Fibroblast of skin of back (primary cell): ENCODE measurements at places on chromosomes 1 and 21.

DNA sequence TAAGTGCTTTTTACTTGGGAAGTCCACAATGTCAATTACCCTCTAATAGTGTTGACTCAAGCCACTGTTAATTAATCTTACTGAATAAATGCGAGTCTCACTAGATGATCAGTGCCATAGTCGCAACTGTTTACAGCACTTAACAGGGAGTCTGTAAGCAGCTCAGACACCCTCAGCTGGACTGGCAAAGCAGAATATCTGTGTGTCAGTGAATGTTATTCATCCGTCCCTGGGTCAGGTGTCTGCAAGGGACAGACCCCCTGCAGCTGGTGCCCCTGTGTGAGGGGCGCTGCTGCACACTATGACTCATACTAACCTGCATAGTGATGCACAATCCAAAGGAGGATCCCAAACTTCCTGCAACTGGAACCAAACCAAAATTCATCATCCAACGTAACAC, 306.5 kb downstream of the HHIPL2 start:
- DNase-seq: no peak

DNA sequence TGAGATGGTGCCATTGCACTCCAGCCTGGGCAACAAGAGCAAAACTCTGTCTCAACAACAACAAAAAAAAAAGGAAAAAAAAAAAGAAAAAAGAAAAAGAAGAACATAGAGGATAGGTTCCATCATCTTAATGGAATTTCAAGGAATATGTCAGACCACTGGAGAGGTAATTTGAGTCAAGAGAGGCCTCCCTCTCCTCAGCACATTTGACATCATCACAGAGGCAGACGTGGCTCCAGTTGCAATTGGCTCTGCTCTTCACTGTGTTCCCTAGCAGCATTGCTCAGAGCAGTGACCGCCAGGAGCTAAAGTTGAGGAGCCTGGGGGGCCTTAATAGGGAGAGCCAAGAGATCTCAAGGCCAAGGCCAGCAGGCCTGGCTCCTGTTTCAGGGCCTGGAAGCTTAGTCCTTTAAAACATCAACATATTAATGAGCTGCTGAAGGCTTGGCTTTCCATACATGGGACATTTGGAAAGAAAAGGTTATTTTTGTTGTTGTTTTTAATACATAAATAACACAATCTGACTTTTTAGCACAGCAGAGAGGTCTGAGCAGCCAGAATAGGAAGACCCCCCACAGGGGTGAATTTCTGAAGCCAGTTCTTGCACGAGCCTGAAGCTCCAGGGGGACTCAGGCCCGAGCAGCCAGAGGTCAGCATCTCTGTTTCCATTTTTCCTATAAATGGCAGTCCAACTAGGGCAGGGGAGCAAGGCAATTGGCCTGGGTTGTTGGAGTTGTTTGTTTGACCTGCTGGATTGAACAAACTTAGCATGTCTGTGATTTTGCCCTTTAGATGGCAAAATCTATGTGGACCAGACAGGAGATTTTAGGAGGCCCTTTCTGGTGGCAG, 118.3 kb upstream of the FGGY start:
- DNase-seq: peak; percentile 64

GRCh38 chr1:69404486-69404885, 163.2 kb upstream of the LRRC7 start:
- DNase-seq: peak; percentile 49

DNA sequence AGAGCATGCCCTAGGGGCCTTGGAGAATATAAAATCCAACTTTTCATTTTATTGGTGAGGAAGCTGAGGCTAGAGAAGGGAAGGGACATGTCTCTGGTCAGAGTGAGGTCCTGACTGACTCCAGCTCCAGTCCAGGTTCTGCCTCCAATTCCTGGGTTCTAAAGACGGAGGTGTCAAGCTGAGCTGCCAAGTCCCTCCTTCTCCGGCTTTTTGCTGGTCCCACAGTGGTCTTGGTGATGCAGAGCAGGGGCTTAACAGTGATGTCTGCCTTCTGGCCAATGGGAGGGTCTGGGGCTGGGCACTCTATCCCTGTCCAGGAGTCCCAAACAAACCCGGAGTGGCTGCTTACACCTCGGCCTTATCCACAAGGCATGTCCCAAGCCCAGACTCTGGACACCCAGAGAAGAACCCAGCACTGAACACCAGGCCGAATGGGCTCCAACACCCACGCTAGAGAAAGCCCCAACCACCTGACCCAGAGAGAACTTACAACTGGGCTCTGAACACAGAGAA, 104.8 kb downstream of the EBNA1BP2 start:
- no peak for DNase-seq

- no peak for DNase-seq
Measured at GRCh38 chr1:60922304-60922703, 160.1 kb upstream of the NFIA start.

- DNase-seq: no peak
Measured at GRCh38 chr21:31358158-31358557, 14.1 kb upstream of the TIAM1 start.

DNA sequence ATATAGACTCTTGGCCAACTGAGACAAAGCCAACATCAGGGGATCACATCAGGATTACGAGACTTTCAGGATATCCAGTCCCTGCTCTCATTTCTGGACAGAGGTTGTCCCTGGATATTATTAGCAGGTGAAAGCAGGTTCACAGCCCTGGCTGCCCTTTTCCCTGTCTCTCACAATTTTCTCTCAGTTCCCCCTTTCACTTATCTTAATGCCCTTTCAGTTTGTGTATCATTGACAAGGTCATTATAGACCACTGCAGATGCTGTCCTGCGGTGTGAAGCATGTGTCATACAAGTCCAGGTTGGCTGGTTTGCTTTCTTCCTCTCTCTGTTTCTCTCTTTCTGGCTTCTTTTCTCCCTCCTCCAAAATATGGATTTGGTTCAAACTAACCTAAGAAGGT, 2.1 kb upstream of the KLHDC9 start:
- no peak for DNase-seq

DNA sequence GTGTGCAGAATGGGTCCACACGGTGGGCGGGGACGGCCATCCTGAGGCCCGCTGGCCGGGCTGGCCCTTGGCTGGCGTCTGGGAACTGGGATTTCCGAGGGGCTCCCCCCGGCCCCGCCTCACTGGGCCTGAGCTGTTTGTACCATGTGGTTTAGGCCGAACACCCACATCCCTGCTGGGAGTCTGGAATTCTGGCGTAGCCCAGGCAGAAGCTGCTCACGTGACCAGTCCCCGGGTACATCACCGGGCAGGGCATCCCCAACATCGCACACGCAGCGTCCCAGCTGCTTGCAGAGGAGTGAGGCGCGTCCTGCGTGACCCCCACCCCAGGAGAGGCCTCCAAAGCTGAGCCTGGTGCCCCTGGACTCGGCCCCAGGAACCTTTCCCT, 2.1 kb downstream of the KRTAP10-7 start:
- no peak for DNase-seq

DNA sequence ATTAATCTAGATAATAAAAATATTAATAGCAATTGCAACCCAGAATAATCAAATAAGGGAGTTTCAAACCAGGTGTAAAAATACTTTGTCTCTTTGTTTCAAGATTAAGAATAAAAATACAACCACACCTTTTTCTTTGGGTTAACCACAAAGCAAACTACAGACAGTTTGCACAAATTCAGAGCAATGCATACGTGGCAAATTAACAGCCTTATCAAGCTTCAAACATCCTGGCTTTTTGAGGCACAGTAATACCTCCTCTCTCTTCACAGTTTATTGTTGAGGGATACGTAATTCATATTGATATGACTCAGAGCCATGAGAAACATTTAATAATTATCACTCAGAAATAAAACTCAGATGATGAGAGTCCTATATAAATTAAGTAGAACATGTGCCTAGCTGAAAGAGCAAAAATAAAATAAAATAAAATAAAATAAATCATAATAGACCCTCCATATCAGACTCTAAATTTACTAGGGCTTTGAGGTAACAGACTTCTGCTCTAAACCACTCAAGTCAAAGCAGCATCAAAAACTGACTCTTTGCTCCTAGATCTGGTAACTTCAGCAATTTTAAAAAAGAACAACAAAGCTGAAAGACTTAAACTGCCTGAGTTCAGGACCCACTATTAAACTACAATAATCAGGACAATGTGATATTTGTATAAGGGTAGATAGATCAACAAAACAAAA, 11.4 kb downstream of the EDEM3 start:
- DNase-seq: no peak

DNA sequence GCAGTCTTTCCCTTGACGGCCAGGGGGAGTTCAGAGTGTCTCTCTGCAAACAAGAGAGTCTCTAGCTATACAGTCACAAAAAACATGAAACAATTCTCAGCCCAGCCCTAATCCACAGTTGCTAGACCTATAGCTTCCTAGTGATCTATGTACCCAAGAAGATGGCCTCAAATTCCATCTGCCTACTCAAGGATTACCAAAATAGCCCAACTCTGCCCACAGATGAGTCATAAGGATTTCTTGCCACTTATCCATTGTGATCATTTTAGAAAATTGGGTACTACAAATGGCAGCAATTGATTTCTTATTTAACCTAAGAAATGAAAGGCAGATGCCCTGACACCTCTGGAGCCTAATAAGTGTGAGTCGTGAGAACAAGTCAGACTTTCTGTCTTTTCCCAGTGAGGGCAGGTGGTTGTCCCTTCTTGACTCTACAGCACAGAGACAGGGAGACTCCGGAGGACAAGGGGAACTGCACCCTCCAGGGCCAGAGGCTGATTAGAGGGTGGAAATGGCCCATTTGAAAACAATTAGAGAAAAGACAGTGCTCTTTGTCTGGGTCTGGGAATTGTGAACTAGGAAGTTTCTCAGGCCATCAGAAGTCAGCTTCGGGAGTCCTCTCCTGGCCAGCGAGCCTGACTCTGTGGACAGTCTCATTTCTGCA, 65.4 kb downstream of the ABCA4 start:
- DNase-seq: peak; percentile 74

GRCh38 chr1:119279456-119280381, 88.9 kb upstream of the HAO2 start:
- DNase-seq: peak; percentile 89

DNA sequence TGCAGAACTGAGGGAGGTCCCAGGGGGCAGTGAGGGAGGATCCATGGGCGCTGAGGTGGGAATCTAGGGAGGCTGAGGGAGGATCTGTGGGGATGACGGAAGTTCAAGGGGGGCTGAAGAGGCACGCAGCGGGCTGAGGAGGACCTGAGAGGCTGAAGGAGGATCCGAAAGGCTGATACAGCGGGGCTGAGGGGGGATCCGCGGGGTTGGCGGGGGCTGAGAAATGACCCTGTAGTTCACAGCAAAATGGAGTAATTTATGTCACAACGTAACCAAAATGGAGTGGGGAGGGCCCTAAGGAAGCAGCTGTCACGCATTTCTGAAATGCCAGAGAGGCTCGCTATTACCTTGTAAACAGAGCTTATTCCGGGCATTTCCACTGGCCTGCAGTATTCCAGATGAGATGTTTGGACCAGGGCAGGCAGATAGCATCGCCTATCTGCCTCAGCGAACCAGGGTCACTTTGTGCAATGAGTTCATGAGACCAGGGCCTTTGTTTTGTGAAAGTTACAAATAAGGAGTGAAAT, 926 bp upstream of the MRPL55 start:
- DNase-seq: no peak

GRCh38 chr1:183769956-183770815, 34.7 kb upstream of the RGL1 start:
- no peak for DNase-seq

DNA sequence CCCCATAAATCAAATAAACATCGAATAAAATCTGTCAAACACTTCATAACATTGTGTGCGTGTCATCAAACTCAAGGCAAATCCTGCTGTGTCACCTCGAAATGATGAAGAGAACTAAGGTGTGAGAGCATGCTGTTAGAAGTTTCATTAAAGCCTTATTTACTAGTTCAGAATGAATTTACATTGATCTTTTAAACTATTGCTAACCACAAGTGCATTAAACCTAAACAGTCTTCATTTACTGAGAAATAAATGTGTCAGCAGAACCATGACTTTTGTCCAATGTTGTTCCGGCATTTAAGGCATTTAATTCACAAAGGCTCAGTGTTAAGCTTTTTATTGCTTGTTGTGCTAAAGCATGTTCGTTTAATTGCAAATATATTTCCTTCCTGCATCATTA, 474.4 kb downstream of the SETD4 start:
- no peak for DNase-seq

GRCh38 chr1:182237329-182237728, 154.3 kb downstream of the GLUL start:
- DNase-seq: no peak

- DNase-seq: no peak
Measured at GRCh38 chr1:117567435-117567834, 38.4 kb upstream of the TENT5C start.

DNA sequence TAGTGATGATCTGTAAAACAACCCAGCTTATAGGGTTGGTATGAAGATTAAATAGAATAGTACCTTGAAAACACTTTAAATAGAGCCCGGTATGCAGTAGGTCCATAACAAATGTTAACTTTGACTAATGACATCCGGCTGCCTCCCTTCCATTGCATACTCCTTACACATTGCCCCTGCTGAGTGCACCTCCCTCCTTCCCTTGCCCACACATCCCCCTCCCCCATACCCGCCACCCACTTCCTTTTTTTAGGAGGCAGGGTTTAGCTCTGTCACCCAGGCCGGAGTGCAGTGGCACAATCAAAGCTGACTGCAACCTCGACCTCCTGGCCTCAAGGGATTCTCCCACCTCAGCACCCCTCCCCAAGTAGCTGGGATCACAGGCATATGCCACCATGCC, 24.4 kb upstream of the ZC3H12A start:
- peak; percentile 39 for DNase-seq

- no peak for DNase-seq
Measured at GRCh38 chr1:228891272-228892034, 156.2 kb downstream of the RHOU start.

- DNase-seq: no peak
Measured at GRCh38 chr1:47651311-47652089, 213.7 kb downstream of the FOXD2 start.

DNA sequence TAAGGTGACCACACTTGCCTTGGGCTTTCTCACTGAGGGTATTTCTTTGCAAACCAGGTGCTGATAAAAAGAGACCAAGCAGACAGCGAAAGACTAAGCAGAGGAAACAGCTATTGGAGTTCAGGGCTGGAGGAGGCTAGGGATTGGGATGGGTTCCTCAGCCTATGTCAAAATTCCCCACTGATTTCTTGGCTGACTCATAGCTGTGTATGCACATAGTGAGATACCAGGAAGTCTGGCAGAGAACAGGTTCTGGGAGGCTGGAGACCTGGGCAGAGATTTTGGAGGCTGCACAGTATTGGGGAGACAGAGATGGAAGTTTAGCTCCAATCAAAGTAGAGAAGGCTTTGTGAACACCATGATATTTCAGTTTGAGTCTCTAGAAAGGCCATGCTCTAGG, 25.3 kb downstream of the YARS1 start:
- peak; percentile 60 for DNase-seq

- DNase-seq: no peak
Measured at GRCh38 chr1:36095760-36096405, 7.2 kb downstream of the ADPRS start.

DNA sequence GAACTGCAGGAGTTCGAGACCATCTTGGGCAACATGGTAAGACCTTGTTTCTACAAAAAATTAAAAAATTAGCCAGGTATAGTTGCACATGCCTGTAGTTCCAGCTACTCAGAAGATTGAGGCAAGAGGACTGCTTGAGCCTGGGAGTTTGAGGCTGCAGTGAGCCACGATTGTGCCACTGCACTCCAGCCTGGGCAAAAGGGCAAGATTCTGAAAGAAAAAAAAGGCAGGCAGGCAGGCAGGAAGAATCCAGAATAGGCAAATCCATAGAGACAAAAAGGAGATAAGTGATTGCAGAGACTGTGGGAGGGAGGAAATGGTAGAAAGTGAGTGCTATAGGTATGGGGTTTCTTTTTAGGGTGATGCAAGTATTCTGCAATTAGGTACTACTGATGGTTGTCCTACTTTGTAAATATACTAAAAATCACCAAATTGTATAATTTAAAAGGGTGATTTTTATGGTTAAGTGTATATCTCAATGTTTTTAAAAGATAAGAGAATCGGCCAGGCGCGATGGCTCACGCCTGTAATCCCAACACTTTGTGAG, 29.4 kb downstream of the ZZZ3 start:
- DNase-seq: no peak
